Activated T-cell treated with anti-CD3 and anti-CD28 coated beads for 24 hours (primary cell): ENCODE measurements at places on chromosomes 11 and 22.

GRCh38 chr11:92642177-92642931 lies 327.1 kb upstream of the MTNR1B start:
- DNase-seq: no peak

DNA sequence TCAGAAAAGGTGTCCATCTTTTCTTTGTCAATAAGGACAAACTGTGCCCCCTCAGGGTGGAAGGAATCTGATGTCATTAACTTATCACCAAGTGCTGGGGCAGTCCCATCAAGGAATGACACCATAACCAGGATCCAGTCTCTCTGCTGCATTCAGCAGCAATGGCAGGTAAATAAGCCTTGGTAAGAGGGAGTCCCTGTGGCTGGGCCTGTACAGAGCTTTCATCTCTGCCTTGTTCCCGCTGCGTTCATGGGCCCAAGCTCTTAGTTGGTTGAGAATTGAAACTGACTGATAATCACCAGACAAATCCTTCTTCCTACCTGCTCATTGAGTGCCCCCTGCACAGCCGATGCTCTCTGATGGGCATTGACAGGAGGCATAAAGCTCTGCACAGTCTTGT lies 22.7 kb downstream of the EIF3F start:
- DNase-seq: no peak

- DNase-seq: no peak
These were observed 39.6 kb downstream of the ARHGAP42 start for GRCh38 chr11:100726680-100727079.

GRCh38 chr11:62269654-62270278 lies at the start of gene SCGB2A2:
SCGB2A2 (plus strand) TSS chr11:62270158; CDS start chr11:62270217, 59 bp downstream.
- no peak for DNase-seq

GRCh38 chr11:93732237-93732892 lies 8.9 kb downstream of the TAF1D start:
- no peak for DNase-seq

DNA sequence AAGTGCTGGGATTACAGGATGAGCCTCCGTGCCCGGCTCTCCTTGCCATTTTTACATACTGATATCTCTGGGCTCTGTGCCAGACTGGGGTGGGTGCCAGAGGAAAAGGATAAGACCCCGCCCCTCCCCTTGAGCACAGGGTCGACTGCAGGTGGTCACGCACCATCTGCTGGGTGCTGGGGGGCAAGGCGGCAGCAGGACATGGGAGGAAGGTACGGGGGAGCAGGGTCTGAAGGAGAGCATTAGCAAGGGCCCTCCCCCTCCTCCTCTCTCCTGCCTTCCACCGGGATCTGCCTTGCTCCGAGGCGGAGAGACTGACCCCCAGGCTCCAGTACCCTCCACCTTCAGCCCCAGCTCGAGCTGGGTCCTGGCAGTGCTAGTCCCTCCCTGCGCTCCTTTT lies 9.7 kb upstream of the PGA3 start:
- DNase-seq: no peak

- no peak for DNase-seq
These were observed 3.6 kb downstream of the TRIM29 start for GRCh38 chr11:120134106-120134930.

- DNase-seq: no peak
These were observed 41.2 kb downstream of the DUSP8 start for GRCh38 chr11:1530686-1531448.
